ENCODE measurements at places on chromosomes 5 and 9.

DNA sequence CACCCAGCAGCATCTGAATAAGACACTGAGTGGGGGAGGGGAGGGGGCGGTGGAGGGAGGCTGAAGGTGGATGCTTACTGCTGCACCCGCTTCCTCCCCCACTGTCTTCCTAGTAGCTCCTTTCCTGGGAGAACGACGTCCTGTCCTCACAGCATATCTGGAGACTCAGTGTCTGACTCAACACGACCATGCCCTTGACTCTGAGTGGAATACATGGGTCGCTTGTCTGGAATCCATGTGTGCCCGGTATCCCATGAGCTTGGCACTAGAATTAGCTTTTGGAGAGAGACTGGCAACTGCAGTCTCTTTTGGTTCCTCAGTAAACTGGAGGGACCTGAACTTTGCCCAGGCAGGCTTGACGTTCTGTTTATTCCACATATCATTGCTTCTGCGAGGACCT is 125.4 kb upstream of the FAM120A start:
- DNase-seq, result no peak

- DNase-seq, result no peak
Observed at GRCh38 chr5:178198706-178199105, 5.6 kb upstream of the HNRNPAB start.

DNA sequence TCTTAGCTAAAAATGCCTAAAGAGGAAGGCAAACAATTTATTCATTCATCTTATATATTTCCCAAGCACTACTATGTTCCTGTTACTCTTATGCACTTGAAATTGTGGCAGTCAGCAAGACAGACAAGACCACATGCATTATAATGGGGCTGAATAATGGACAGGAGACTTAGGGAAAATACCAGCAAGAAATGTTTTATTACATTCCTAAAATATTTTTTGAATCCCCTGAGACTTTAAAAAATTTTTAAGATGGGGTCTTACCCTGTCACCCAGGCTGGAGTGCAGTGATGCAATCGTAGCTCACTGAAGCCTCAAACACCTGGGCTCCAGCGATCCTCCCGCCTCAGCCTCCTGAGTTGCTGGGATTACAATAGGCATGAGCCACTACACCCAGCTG is 13.2 kb downstream of the ZCCHC9 start:
- no peak for DNase-seq

DNA sequence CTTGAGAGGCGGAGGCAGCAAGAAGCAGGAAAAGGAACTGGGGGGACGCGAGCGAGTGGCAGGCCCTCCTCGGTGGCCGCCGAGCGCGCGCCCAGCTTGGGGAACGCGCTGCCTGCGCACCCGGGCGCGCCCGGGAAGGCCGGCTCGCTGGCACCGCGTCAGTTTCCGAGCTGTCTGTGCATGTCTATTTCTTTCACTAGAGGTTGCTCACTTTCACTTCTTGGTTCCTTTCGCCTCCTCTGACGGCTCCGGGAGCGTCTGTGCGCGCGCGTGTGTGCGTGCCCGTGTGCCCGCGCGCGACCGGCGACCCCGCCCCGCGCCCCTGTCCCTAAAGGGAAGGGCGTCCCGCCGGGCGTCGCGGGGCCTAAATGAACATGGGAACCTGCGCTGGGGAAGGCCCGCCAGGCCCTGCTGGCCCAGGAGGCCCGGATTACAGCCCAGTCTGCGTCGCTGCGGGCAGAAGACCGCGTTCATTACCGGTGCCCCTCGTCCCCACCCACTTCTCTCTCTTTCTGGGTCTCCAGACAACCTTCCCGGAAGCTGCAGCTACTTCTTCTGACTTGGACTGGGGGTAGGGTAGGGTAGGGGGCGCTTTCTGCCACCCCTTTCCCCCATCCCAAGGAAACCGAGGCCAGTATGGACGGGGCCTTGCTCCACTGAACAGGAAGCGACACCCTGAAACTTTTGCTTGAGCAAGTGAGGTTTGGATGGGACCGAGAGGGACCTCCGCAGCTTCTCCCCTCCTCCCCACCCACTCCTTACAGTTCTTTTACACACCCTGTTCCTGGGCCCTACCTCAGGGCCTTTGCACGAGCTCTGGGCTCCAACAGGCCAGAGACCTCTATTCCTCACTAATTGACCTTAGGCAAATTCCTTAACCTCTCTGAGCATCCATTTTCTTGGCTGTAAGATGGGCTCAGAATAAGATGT is 205.8 kb upstream of the IER5L start:
- DNase-seq, result peak; percentile 51

DNA sequence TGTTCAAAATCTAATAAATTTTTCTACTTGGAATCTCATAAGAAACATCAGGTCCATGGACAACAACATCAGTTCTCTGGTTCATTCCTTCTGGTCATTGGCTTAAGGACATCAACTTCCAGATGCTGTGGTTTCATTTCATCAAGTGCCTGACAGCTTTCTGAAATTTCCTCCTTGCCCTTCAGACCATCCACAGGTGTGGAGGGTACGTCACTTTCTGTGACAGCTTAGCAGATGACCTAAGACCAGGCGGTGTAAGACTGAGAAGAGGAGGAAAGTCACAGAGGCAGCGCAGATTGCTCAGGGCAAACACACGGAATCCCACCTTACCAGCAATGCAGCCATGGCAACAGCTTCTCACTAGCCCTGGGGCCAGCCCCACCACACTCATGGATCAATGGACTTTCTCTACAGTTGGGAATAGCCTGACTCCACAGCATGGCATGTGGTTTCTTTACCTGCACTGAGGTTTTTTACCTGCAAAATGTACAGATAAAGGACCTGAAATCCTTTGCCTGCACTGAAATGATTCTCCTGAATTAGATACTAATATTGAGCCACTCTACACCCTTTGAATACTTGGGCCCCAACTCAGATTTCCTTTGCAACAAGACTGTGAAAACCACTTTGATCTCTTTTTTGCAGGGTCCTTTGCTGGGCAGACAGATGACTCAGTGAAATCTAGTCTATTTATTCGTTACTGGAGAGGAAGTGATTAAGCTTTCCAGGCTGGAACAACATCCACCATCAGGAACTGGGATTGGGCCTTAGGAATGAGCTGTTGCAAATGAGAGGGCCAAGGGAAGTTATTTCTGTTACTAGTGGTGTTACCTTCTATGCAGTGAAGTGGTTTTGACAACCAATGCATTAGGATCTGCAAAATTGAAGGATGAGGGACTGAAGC is 26.9 kb downstream of the TICAM2 start:
- DNase-seq, result no peak

- DNase-seq, result no peak
Observed at GRCh38 chr9:2780846-2781245, 63.0 kb downstream of the PUM3 start.

GRCh38 chr5:127739807-127740384 is 36.7 kb downstream of the CCDC192 start:
- DNase-seq, result no peak

DNA sequence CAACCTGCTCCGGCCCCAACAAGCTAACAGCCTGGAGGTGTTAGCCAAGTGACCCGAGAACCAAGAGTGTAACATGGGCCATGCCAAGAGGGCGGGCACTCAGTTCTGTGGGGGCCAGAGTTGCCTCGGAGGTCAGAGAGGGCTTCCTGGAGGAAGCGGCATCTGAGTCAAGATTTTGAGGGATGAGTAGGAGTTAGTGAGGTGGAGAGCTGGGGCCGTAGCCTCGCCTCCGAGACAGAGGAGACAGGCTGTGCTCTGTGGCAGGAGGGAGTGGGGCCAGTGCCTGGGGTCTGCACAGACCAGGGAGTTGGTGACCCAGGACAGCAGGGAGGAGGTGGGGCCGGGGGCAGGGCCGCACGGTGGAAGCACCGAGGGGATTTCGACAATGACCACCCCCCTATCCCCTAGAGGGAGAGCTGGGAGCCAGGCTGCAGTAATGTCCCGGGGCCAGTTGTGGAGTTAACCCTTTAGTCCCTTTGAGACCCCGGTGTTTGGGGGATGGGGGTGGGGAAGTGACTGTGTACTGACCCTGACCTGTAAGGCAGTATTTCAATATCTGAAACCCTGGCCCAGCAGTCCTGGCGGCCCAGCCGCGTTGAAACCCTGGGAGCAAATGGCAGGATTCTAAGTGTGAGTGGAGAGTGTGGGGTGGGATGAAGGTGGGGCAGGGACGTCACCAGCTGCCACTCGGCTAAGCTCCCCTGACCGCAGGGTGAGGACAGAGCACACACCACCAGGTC is 148.7 kb upstream of the COL5A1 start:
- DNase-seq, result no peak

GRCh38 chr5:23840083-23840482 is 332.7 kb downstream of the PRDM9 start:
- DNase-seq, result no peak

DNA sequence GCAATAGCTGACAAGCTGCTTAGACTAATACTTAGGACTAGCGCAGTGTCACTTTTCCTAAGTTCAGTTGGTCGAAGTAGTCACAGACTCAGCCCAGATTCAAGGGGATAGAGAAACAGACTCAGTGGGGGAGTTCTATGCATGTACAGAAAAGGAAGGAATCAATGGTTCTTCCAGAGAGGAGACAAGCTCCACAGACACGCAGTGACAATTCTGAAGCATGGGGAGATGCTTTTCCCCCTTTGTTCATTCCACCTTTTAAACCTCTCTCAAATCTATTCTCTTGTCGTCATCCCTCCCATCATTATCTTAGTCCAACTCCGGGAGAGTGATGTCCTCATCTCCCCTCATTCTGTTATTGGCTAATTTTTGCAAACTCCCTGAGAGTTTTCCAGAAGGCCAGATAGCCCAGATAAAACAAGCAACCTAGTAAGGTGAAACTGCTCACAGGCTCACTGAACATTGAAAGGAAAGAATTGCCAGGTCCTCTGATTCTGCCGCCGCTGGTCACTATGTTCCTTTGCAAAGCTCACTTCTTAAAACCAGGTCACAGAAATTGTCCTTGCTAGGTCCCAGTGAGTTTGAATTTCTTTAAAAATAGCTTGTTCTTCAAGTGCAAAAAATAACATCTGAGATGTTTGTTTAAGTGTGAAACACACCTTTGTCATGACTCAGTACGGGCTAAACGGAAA is 13.4 kb upstream of the STRBP start:
- DNase-seq, result no peak

DNA sequence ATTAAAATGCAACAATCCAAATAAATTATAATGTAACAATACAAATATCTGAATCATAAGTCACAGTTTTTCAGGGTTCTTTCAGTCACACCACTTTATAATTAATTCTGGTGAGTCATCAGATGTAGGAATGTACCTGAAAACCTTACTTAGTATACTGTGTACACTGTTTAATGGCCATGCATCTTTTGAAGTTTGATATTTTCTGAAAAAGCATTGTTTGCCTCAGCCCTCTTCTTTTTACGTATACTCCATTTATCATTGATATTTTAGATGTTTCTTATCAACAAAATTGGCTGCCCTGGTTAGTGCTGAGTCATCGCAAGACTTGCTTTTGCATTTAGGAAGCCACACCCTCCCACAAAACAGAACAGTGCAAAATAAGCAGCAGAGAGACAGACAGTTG is 218.6 kb downstream of the PJA2 start:
- DNase-seq, result peak; percentile 38

GRCh38 chr9:98121058-98121457 is 2.0 kb upstream of the TRIM14 start:
- DNase-seq, result no peak

- DNase-seq, result no peak
Observed at GRCh38 chr5:128339585-128339984, 198.5 kb downstream of the FBN2 start.

- no peak for DNase-seq
Observed at GRCh38 chr5:8930021-8930420, 615.9 kb downstream of the SEMA5A start.

DNA sequence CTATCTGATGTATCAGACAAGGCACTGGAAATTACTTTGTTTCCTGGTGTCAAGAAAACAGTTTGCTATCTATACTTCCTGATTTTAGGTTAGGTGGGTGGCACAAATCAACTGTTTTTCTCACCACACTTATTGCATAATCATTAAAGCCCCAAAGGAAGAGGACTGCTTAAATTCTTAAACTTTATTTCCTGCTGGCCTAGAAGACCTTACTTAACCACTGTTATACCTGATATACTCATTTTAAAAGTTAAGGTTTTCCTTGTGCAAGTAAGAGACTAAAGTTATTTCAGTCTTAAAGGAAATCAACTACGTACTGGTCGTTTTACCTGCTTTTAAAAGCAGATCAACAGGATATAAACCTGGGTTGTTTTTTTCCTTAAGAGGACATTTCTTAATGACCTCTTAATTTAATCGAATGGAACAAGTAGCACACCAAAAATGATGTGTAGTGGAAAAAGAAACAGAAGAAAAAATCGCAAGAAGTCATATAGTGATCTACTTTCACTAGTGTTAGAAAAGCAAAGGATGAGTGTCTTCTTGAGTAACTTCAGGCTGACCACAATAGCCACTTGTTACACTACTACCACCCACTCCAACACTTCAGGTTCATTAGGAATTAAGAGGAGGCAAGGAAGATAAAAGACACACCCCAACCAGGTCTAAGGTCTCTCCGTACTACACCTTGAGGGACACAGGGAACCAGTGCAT is 974 bp downstream of the CLINT1 start:
- peak; percentile 63 for DNase-seq

- no peak for DNase-seq
Observed at GRCh38 chr5:146646441-146646840, 130.5 kb upstream of the GPR151 start.

DNA sequence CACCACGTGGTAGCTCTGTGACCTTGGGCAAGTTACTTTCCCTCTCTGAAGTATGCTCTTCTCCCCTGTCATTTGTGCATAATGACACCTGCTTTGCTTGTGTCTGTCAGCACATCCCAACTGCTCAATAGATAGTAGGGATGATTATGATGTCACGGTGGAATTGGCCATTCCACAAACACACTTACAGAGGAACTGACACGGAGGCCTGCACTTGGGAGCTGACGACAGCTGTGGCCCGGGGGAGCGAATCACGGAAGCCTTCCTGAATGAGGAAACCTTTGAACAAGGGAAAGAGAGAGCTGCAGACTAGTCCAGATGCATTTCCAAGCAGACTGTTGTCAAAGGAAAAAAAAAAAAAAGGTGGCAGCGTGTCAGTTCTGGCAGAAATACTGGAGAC is 21.0 kb downstream of the TLX3 start:
- no peak for DNase-seq

DNA sequence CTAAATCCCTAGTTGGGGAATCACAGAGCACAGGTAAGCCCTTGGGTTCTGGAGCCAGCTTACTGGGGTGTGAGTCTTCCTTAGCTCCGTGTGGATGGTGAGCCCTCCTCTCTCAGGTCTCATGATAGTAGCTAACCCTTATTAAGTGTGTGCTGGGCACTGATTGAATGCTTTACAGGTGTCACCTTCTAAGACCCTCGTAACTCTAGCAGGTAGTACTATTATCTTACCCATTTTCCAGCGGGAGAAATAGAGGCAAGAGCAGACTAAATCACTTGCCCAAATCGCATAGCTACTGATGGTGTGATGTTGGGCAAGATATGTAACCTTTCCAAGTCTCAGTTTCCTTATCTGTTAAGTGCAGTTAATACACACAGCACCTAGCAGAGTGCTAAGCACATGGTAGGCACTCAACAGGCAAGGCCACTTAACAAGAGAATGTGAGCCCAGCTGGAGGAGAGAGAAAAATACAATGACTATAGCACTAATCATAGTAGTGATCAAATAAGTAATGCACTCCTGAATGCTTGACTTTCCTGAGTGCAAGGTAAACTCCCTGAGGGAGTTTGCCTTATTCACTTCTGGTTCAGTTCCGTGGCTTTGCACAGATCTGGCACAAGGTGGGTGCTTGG is at the start of gene DCANP1:
Gene DCANP1, minus strand, starts transcription at position 51 of the 632 bp plus-strand sequence. CDS start 240 bp downstream, outside the sequence.
- no peak for DNase-seq

Measured in activated CD4-positive, alpha-beta T cell treated with anti-CD3 and anti-CD28 coated beads, Interleukin-2, Interleukin-4, amounts not matched to agents 100 ng/mL and 50 ng/mL, durations not matched to agents 16 hours and 8 hours (primary cell).